Stimulated activated CD8-positive, alpha-beta memory T cell treated with anti-CD3 and anti-CD28 coated beads, Interleukin-7, amount 100 ng/mL, for 24 hours (primary cell): ENCODE measurements at places on chromosomes 7 and 10.

DNA sequence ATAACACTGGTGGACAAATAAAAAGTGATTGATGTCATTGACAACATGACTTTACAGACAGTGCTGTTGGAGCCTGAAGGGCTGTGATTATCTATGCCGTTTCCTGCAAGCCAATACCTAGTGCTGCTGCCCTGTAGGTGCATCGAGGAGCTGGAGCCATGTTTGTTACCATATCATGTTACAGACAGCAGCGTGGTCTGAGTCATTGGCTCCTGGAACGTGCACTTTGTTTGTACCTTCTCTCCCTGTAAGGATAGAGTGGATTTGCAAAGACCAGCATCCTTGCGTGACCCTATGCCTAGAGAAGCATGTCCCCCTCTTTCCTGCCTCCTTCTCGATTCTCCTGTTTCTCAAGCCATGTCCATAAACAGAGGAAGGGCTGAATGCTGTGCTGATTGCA lies 597.2 kb downstream of the TYW1 start:
- DNase-seq = no peak

DNA sequence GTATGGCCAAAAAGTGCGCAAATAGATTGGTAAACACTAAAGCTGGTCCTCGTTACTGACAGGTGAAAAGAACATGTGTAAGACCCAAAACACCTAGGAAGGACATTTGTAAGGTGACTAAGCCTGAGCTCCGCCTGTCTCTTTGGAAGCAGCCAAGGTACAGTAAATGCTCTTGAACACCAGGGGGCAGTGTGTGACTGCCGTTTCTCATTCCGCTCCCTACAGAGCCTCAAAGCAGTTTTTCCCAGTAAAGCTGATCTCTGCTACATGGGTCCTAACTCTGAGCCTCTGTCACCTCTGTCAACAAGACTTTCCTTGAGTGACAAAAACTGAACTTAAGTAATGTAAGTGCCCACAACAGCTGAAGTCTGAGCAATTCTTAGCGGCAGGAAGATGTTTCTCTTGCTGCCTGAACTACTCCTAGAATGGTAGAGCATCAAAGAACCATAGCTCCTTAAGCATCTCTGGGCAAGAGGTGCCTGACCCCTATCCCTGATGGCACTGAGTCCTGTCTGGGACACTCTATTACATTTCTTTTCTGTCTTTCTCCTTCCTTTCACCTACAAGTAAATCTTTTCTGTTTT lies 238.0 kb upstream of the INHBA start:
- DNase-seq = peak; percentile 17

DNA sequence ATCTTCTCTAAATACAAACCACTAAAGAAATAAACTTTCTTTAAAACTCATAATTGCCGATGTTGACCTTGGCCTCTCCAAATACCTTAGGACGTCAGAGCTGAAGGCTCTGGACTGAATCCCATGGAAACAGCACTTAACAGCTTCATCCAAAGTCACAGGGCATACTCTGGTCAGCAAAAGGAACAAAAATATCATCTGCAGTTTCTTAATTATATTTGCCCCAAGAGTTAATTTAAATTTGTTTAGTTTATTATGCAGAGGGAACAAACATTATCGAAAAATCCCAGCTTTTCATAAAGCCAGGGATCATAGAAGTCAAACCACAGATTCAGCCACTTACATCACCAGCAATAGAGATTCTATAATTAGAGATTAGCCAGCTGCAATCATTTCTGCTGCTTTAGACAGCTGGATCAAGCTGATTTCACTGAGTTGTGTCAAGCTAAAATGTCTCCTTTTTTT lies 20.5 kb upstream of the FAM13C start:
- DNase-seq = no peak

GRCh38 chr10:95392681-95393164 lies 101.9 kb upstream of the PDLIM1 start:
- DNase-seq = no peak

DNA sequence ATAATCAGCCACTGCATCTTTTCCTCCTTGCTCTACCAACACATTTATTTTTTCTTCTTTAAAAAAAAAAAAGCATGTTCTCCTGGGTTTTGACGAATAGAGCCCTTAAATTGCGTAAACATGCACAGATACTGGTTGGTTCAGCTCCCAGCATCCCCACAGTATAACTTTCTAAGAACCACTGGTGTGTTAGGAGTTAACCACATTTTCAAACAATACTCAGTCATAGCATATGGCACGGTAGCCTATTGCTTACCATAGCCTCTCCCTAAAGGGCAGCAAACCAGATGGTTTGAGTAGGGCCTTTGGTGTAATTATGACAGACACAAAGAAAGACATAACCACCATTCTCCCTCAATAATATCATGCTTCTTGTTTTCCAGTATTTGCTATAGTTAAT lies 145.0 kb downstream of the LRRC4 start:
- no peak for DNase-seq

- no peak for DNase-seq
Measured at GRCh38 chr10:124998624-124999291, 56.8 kb downstream of the ZRANB1 start.

DNA sequence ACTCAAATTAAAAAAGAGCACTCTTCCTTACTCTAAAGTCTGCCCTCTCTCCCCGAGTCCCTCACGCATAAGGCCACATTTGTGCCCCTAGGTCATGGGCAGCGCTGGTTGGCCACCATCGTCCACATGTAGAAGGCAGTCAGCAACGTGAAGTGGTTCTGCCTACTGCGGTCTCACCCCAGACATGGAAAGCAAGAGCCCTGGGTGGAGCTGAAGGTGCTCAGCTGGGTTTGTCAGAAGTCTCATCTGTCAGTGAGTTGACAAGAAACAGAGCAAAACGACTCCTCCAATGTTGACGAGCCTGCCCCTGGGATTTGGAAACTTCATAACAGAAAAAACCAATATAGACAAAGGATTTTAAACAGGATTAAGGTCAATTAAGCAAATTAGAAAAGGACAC lies 192.3 kb upstream of the PRSS58 start:
- DNase-seq = no peak

DNA sequence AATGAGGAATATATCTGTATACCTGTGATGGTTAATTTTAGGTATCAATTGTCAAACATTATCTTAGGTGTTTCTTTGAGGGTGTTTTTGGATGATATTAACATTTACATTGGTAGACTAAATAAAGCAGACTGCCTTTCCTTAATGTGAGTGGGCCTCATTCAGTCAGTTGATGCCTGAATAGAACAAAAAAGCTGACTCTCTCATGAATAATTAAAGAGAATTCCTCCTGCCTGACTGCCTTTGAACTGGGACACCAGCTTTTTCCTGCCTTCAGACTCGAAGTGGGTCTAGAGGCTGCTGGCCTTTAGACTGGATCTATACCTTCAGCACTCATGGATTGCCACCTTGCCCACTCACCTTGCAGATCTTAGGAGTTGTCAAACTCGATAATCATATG lies 117.9 kb upstream of the TMEM168 start:
- DNase-seq = no peak

- DNase-seq = no peak
Measured at GRCh38 chr10:120085096-120085796, 192.7 kb downstream of the SEC23IP start.

DNA sequence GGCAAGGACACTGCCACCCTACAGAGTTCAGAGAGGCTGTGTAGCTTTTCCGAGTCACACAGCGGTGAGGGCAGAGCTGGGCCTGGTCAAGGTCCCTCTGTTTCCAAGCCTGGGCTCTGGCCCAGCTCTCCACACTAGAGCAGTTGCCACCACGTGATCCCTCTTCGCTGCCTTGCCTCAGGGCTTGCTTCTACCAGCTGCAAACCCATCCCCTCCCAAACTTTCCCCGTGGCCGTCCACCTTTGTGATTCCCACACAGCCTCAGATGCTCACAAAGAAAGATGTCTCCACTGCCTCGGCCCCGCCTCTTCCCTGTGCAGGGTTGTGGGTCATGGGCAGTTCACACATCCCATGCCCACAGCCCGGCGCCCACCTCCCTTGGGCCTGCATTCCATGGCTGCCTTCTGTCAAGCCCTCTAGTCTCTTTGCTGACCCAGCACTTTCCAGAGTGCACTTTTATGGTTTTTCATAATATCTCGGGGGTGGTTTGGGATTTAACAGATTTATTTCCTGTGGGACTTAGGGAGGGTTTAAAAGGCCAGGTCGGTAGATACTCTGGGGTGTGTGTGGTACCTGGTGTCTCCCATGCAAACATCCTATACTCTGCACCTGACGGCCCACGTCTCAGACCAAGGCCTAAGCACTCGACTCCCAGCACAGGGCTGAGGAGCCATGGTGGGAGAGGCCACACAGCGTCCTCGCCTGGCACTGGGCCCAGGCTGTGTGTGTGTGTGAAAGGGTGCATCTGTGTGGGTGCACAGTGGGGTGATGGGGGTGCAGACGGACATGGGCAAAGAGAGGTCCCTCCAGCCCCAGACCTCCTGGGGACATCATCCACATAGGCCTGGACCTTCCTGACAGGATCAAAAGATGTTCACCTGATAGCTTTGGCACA lies 59.6 kb downstream of the PKD1L1 start:
- DNase-seq = no peak

DNA sequence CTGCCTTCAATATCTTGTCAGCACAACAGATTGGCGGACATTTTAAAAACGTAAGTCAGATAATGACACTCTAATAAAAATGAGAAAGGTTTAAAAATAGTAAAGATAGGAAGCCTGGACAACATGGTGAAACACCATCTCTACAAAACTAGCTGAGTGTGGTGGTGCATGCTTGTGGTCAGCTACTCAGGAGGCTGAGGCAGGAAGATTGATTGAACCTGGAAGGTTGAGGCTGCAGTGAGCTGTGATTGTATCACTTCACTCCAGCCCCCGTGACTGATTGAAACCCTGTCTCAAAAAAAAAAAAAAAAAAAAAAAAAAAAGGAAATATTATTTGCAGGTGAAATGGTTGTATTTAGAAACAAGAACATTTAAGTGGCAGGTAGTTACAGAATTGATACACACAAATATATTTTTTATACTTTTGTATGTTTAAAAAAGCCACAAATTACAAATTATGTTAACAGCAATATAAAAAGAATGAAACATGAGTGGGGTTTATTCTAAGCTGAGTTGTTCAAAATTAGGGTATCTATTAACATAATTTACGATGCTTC lies 141.9 kb downstream of the ADK start:
- no peak for DNase-seq

DNA sequence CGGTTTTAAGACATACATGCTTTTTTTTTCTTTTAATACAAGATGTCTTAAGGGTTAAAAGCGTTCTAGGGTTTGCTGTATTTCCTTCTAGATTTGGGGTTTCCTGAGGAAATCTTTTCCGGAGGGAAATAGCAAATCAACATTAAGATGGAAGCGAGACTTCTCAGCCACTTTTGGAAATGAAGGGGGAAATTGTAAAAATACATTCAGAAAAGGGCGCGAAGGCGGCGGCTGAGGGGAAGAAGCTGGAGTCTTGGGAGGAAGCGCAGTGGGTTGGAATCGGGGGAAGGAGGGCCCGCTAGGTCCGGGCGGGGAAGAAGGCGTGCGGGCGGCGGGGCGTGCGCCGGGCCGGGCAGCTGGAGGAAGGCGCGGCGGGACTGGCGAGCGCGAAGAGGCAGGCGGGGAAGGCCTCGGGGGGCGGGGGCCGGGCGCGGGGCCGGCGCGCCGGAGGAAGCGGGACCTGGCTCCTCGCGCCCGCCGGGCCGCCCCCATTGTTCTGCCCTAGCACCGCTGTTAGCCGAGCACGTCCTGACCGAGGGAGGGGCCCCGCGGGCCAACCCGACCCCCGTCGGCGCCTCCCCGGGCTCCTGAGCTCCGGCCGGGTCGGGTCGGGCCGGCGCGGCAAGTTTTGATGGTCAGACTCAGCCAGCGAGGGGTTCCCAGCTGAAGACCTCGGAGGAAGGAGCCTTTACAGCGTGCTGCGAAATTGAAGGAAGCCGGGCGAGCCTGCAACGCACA lies 1.5 kb upstream of the SKIDA1 start:
- no peak for DNase-seq

- no peak for DNase-seq
Measured at GRCh38 chr7:75817116-75817515, 3.5 kb upstream of the CCL24 start.

GRCh38 chr10:71638822-71639719 lies 80.5 kb downstream of the C10orf105 start:
- DNase-seq = no peak
